ENCODE measurements at places on chromosomes 3 and 15.

GRCh38 chr15:25892126-25892525, 29.0 kb upstream of the ATP10A start:
- no peak for DNase-seq

DNA sequence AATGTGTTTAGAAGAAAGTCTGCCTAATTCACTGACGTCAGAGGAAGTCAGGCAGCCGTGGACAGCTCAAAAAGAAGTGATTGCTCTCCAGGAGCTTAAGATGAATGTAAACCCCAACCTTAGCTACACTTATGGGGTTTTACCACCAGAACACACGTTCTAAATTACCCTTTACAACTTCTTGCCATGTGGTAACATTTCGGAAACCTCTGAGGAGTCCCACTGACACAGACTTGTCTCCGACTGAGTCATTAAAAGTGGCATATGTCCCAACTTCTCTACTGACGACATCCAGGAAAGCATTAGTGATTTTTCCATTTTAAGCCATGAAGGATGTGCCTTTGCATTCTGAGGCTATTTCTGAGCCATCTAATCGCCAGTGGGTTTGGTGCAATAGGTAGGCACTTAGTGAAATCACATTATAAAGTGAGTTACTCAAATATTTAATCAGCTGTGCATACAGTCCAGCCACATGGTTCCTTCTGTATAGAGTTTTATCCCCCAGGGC, 32.4 kb downstream of the C2CD4A start:
- no peak for DNase-seq

- no peak for DNase-seq
These were observed 43.9 kb upstream of the PARP14 start for GRCh38 chr3:122636697-122637096.

DNA sequence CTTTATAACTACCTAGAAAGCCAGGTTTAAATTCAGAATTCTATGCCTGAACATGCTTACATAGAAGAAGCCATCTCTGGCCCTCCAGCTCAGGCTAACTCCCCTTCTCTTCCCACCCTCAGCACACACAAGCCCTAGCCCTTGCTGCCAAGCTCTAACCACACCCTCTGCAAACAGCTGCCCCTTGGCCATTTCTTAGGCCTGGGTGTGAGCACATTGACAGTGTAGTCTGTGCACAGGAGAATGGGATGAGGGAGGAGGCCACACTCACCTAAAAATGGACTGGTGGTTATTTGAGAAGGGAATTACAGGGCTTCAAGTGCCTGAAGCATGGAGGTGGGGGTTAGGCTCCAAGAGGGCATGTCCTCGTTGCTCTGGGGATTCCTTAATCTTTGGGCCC, 42.3 kb upstream of the SLC25A36 start:
- DNase-seq: no peak

- DNase-seq: no peak
These were observed 25.6 kb downstream of the TMEM207 start for GRCh38 chr3:190424108-190424477.

- no peak for DNase-seq
These were observed 224.1 kb upstream of the HES1 start for GRCh38 chr3:193911784-193912340.

- no peak for DNase-seq
These were observed 132.8 kb downstream of the KCNAB1 start for GRCh38 chr3:156253150-156253549.

- peak; percentile 29 for DNase-seq
These were observed 37.5 kb downstream of the CD86 start for GRCh38 chr3:122092460-122093165.

Measured in stimulated activated CD4-positive, alpha-beta T cell treated with anti-CD3 and anti-CD28 coated beads, Interleukin-12 subunit alpha, Interleukin-12 subunit beta, amount 100 ng/mL, for 4 hours (primary cell).